ENCODE measurements at places on chromosomes 13 and 19. TPM values are rescaled to one million over a fixed set of nuclear protein-coding genes. Genes with fewer than 3 reads are reported as not detected.

Gene FLT3LG
- 4.3 TPM for total RNA-seq

Gene ZNF429
- total RNA-seq: 10.0 TPM

Gene ZNF470
- total RNA-seq: 2.8 TPM

Gene ERICH6B
- total RNA-seq: not detected

All from heart left ventricle (tissue), 16 donors.